ENCODE measurements at places on chromosomes 12 and 14. TPM values are rescaled to one million over a fixed set of nuclear protein-coding genes. Genes with fewer than 3 reads are reported as not detected.

- DNase-seq = no peak
These were observed 400.5 kb downstream of the ETNK1 start for GRCh38 chr12:23025372-23026016.

GRCh38 chr14:93090826-93091555, 24.7 kb downstream of the ITPK1 start:
- no peak for DNase-seq

DNA sequence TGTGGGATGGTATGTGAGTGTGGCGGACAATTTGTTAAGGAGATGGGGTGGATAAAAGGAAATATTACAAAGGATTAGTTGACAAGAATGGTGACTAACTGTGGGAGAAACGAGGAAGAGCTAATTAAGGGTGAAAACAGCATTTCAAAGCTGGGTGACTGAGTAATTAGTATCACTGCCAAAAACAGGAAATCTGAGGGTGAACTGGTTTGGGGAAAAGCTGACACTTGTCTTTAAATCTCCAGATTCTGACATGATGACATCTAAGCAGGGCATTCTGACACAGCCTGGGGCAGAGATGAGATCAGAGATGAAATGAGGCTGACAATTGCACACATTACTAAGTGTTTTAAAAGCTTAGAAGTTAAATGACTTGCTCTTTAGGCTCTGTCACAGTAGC, 42.4 kb upstream of the CCDC175 start:
- DNase-seq = no peak

DNA sequence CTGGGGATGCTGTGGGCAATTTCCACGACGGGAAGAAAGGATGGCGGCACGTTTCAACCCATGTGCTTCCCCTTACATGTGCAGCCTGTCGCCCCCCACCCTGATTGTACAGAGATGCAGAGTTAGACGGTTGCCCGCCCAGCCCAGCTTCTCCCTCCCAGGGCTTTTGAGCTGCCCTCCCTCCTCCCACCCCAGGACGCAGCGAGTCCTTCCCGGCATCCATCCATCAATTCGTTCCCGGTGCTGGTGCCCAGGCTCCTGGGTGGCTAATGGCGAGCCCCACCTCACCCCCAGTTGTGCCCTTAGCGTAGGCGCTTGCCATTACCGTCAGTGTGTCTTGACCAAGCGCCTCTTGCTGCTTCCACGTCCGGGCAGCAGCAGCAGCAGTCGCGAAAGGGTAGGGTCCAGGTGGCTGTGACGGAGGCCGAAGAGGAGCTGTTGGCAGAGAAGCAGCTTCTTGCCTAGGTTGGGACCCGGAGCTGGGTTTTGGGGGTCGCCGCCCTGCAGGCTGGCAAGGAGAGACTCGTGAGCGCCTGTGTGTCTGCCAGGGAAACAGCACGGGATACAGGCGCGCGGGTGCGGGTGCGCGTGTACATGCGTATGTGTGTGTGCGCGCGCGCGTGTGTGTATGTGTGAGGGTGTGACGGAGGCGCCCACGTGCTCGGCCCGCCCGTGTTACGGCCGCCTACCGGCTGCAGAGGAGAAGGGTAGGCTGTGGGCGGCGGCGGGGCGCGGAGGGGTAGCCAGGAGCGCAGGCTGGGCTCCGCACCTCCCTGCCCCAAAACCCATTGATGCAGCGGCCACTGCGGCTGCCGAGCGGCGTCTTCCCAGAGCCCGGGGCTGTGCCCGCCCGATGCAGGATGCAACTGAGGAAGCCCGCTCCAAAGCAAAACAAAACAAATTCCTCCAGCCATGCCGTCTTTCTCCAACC, at the start of gene SLC6A15:
TSS of gene SLC6A15 (minus strand) at position 602 of the 931 bp plus-strand sequence. CDS start 20,679 bp downstream, outside the sequence.
- no peak for DNase-seq

DNA sequence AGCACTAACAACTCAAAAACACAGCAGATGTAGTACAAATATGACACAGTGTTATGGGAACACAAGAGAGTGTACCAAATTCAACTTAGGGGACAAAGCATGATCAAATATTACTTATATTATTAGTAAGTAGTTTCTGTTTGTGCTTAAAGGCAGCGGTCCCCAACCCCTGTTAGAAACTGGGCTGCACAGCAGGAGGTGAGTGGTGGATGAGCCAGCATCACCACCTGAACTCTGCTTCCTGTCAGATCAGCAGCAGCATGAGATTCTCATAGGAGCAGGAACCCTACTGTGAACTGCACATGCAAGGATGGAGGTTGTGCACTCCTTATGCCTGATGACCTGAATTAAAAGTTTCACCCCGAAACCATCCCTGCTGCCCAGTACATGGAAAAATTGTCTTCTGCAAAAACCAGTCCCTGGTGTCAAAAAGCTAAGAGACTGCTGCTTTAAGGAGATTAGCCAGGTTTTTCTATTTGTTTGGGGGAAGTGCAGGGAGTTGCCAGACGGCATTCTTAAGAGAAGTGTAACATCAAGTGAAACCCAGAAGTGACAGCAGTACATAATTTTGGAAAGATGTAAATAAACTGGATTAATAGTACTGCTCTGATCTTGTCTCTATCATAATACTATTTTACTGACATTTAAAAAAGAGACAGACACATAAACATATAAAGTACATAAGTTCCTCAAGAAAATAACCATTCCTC, 26.7 kb downstream of the GTF2A1 start:
- DNase-seq = no peak

- DNase-seq = no peak
These were observed 1.8 kb downstream of the GLI1 start for GRCh38 chr12:57461276-57461916.

DNA sequence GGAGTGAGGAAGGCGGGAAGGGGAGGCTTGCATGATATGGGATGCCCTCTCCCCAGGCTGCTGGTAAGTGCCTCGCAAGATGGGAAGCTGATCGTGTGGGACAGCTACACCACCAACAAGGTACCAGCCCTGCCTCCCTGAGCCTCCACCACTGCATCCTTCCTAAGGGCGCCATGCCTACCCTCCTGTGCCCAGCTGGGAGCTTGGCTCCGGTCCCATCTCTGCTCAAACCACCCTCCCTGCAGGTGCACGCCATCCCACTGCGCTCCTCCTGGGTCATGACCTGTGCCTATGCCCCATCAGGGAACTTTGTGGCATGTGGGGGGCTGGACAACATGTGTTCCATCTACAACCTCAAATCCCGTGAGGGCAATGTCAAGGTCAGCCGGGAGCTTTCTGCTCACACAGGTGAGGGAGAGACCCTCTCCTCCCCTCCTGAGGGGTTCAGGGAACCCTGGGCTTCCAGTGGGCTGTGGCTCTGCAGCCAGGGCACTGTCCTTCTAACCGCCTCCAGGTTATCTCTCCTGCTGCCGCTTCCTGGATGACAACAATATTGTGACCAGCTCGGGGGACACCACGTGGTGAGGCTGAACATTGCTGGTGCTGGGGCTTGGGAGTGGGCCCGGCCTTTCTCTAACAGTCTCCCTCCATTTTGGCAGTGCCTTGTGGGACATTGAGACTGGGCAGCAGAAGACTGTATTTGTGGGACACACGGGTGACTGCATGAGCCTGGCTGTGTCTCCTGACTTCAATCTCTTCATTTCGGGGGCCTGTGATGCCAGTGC, 2.6 kb downstream of the GNB3 start:
- no peak for DNase-seq

DNA sequence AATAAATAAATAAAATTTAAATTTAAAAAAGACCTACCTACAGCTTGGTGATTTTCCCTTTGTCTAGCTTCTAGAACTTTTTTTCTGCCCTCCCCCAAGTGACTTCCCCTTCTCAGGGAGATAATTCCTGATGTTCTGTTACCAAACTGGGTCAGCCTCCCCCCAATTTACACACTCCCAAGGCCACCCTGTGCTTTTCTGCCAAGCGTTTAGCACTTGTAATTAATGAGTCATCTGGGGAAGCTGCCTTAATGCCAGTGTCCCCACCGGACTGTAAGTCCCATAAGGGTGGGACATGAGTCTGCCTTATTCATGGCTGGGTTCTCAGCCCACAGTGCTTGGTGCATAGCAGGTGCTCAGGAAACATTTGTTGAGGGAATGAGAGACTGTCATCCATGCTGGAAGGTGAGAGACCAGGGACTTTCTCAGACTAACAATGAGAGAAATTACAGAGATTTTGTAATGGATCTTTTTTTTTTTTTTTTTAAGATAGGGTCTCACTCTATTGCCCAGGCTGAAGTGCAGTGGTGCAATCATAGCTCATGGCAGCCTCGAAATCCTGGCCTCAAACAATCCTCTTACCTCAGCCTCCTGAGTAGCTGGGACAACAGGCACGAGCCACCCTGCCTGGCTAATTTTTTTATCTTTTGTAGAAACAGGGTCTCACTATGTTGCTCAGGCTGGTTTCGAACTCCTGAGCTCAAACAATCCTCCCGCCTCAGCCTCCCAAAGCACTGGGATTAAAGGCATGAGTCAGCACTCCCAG, 106.8 kb downstream of the PHETA1 start:
- no peak for DNase-seq

DNA sequence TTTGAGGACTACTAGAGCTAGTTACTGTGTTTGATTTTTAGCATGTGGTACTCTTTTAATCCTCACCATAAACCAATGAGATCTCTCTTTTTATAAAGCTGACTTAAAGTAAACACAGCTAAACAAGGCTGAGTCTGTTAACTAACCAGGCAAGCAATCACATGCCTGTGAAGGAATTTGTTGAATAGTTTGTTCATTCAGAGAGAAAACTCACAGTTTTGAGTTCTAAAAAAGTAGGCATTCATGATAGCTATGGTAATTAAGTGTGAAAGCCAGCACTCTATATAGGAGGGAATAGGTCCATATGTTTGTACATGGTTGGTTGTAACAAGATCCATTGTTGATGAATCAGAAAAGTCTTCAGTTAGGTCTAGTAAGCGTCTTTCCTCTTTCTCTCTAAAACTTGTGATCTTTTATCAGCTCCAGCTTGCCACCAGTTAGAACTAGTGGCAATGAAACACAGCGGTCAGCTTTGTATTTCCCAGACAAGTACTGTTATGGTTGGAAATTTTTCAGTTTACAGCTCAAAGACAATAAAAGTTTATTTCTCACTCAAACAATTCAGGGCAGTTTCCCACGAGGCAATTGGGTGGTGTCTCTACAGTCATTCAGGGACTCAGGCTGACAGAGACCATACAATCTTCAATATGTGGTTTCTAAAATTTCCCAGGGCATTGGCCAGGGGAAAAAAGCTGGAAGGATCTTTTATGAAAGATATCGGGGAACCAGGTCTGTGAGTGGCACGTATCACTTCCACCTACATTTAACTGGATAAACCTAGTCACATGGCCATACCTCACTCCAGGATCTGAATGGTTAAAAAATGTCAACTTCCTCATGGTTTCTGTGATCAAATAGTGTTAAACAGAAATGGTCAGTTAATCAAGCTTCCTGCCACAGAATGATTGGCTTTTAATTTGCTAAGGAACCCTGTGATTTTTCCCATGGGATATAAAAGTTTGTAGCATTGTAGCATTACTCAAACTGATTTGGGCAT, 203.1 kb downstream of the KIF21A start:
- no peak for DNase-seq

The ZDHHC22 gene
- total RNA-seq = not detected

DNA sequence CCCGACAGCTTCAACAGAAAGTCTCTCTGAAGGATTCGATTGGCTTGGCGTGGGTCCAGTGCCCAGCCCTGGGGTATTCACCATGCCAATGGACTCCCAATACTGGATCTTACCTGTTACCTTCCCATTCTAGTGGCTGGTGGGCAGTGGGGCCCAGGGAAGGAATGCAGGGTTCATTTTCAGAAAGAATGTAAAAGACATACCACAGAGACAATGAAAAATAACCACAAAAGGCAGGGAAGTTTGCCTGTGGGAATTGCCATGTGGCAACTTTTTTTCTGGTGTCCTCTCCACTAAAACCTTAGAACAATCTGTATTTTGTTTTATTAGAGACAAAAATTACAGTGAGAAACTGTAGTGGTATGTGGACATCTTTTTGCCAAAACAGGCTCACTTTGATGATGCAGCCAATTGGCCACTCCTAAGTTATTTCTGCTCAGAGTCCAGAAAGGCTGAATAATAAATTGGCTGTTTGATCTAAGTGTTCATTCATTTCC, 55.2 kb downstream of the PTGER2 start:
- no peak for DNase-seq

- no peak for DNase-seq
These were observed 7.8 kb downstream of the LRRK2 start for GRCh38 chr12:40232602-40233001.

The CKAP4 gene
- total RNA-seq = 23.6 TPM

GRCh38 chr12:116978791-116979508, 68.2 kb downstream of the FBXW8 start:
- no peak for DNase-seq

DNA sequence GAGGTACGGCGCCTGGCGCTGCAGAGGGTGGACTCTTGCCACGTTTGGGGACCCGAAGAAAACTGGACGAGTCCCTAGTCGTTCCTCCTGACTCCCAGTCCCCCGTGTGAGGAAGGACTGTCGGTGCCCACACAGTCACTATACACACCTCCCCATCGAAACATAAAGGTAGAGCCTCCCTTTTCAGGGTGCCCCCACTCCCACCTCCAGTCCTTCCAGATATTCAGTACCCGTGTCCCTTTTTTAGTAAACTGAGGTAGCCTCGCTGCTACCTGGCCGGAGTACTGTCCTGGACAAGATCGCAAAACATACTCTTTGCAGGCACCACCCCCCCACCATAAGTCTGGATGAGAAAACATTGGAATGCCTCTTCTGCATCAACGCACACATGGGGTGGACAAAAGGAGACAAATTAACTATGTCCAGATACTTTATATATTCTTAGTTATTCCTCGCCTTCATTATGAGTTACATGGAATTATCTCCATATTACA, 610 bp upstream of the KMT2D start:
- DNase-seq = no peak

The GRIP1 gene
- 0.85 TPM for total RNA-seq

The KRT79 gene
- not detected for total RNA-seq

GRCh38 chr12:65902500-65902899, 78.2 kb downstream of the HMGA2 start:
- DNase-seq = no peak

The ACOT6 gene
- total RNA-seq = not detected

The AMN1 gene
- total RNA-seq = 5.4 TPM

DNA sequence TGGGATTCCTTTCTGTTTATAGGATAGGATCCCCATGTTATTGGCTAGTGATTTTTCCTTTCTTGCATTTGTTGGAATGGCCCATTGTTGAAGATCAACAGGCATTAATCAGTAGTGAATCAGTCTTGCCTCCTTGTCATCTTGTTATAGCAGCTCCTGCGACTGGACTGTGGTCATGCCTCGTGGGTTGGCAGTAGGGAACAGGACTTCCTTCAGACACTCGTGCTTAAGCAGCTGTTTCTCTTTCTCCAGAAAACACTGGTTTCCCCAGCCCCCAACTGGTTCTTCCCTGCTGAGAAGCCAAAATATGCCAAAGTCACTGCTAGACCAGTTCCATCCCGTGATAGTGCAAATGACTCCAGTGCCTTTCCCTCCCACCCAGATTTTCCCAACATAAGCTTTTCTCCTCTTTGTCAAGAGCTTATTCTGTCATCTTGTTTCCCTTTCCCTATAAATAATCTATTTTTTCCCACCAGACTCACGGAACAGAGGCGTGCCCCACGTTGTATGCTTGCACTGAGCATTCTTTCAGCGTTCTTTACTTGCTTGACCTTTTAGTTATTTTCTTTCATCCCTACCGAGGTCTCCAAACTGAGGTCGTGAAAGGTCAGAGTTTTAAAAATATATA, 83.5 kb downstream of the SAMD4A start:
- DNase-seq = no peak

The MGAT4C gene
- total RNA-seq = not detected

All from GM12878 (cell line).